CD4-positive, alpha-beta memory T cell (primary cell): ENCODE measurements at places on chromosomes 5 and 9.

GRCh38 chr5:108266242-108266641 lies 115.7 kb downstream of the FBXL17 start:
- DNase-seq: no peak

DNA sequence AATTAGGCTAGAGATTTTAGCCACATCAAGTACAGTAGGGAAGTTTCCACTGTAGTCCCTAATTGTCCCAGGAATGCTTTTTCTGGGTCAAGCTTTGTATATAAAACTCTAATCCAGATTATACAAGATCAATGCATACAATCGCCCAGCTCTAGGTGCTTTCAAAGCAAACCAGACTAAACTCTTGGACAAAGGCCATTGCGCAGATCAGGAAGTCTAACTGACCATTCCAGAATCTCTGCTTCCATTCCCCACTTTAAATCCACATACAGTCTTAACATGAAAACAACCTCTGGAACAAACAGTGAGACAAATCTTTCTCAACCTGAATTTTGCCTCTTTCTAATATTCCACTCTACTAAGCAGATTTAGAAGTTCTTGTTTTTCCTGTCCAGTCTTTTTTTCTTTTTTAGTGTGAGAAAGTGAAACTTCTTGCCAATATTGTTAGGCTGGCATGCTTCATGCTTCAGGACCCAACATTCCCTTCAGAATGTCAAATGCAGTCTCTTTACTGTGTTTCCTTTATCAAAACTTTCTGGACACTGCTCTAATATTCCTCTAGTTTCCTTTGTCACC lies 76.1 kb downstream of the ITGA1 start:
- DNase-seq: no peak

- DNase-seq: no peak
Measured at GRCh38 chr5:133238426-133239205, 186.8 kb downstream of the HSPA4 start.

GRCh38 chr9:4382722-4383317 lies 83.0 kb upstream of the GLIS3 start:
- peak; percentile 22 for DNase-seq

DNA sequence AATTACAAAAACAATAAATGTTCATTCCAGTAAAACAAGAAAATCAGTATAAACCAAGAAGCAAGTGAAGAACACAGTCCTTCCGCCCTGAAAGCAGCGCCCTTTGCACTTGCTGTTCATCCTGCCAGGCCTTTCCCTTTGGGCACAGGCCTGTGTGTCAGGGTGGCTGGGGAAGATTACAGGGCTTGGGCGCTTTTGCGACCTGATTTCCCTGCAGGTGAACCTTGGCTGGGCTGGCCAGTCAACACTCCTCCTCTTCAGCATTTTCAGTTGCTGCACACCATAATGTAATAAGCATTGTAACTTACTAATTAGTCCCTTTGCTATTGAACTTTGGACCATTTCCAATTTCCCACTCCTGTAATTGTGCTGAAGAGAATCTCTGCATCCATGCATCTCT lies 38.6 kb upstream of the TDRD7 start:
- DNase-seq: no peak

DNA sequence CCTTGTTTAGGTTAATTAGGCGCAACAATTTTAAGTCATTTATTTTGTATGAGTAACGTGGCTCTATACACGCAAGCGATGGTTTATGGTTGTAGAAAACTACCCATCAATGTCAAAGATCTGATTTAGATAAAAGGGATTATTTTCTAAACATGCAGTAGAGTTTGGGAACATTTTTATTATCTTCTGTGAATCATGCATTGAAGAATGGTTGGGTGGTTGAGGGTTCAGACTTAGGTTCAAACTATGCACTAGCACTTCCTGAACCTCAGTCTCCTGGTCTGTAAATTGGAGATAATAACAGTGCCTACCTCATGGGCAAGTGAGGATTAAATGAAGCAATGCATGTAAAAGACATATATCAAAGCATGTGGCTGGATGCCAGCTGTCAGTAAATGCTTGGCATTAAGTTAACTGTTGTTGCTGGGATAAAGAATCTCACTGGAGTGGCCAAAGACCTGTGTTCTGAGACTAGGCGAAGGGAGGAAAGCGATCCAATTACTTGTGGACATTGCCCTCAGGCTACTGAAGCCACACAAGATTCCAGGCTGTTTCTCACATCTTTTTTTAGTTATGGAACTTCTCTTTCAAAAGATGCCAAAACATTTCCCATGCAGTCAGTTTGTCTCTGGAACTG lies 1.1 kb upstream of the OTULINL start:
- DNase-seq: no peak

- no peak for DNase-seq
Measured at GRCh38 chr5:88518131-88519016, 249.7 kb upstream of the TMEM161B start.
